ENCODE measurements at places on chromosomes 6 and 20.

DNA sequence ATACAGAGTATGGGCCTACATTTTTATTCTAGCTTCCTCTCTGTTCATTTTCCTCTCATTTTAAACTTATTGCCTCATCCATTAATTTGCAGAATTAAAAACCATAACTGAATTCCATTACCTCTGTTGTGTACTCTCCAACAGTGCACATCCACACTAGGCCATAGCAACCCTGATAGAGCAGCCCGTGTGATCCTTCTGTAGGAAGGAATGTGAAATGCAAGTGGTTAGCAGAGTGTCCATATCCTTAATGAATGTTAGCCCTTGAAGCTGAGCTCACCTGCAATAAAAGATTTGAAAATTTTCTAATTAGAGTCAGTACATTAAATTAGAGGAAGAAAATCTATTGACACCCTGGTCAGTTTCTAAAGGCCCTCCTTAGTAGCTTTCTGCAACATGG, 6.5 kb upstream of the GRIK2 start:
- DNase-seq, result no peak

DNA sequence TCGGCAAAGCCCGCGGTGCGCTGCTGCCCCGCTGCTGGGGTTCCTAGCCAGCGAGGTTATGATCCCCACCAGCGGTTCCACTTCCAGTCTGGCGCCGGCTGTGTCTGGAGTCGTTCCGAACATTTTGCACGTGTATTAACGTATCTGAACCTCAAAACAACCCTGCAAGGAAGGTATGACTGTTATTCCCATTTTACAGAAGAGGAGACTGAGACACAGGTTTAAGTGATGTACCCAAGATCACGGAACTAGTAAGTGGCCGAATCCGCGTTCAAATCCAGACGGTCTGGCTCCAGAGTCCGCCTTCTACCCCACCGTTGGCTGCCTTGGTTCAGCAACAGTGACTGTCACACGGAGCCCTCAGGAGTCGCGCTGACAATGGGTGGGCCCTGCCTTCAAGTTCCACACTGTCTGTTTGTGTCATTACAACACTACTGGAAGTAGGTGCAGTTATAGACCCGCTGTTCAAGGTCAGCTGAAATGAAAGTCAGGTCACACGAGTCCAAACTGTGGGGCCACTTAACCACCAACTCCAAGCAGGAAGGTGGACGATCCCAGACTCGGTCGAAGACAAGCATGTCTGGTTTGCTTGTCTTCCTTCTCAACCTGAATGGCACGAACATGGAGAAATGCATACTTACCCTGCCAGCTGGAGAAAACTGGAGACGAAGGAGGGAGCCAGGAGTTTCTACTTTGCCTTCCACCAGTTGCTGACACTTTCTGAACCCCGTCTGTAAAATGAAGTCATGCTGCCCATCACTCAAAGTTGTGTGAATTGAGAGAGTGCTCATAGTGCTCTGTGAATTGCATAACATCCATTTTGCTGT, 803 bp upstream of the SRXN1 start:
- no peak for DNase-seq

GRCh38 chr20:63114006-63114692, 101.8 kb downstream of the YTHDF1 start:
- DNase-seq, result no peak

DNA sequence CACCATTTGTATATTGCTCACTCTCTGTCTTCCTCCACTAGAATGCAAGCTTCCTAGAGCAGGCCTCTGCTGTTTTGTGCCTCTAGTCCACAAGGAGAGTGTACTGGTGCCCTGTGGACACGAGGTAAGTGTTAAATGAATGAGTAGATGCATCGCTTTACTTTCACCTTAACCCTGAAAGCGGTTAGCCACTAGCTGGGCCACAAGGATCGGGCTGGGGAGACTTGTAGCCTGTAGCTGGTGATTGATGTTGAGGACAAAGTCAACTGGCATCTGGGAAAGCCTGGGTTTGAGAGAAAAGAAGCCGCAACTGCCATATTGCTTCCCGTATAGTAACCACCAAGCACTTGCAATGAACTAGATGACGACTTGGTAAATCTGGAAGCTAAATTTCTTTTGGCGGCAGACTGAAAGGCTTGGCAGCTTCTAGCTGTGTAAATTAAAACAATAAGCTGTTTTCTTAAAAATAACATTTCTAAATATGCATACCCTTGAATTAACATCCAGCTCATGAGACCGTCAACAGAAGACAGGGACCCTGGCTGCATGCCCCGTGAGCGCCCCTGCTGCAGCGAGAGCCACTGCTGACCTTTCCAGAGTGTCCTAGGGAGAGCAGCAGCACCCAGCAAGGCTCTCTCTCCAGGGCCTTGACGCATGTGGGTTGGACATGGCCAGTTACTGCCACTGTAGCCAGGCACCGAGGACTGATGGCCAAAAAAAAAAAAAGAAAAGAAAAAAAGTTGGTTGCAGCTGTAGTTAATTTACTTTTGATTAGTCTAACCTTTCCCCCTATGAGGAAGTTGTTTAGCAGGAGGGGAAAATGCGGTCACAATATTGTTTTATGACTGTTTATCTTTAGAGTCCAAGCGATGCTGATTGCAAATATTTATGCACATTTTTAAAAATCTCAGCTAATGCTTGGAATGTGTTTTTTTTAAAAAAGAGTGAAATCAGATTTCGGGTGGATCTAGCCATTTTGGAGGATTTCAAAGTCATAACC, 315.1 kb downstream of the TFAP2C start:
- no peak for DNase-seq

- no peak for DNase-seq
Measured at GRCh38 chr20:41619360-41620100, 1.4 kb upstream of the CHD6 start.
